ENCODE measurements at places on chromosomes 5 and 9.
A peak's percentile ranks its signal among the peaks of the same experiment; 100 is the strongest.

- DNase-seq, result no peak
These were observed 44.8 kb upstream of the CNTLN start for GRCh38 chr9:17090041-17090440.

GRCh38 chr5:170427672-170428236, 38.6 kb upstream of the KCNMB1 start:
- peak; percentile 38 for DNase-seq

DNA sequence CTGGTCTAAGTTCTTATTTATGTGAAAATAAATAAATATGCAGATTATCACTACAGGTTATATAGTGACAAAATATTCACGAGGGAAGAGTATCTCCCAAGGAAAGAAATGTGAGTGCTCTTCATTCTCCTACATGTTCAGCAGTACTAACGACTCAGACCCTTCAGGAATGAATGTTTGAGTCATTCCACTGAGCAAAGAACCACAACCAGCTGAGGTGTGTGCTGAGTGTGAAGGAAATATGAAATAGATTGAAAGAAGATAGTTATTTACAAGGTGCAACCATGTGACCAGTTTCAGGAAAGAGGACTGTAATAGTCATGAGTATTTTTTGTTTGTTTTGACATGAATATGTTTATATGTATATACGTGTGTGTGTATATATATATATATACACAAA, 228.7 kb downstream of the TUSC1 start:
- no peak for DNase-seq

DNA sequence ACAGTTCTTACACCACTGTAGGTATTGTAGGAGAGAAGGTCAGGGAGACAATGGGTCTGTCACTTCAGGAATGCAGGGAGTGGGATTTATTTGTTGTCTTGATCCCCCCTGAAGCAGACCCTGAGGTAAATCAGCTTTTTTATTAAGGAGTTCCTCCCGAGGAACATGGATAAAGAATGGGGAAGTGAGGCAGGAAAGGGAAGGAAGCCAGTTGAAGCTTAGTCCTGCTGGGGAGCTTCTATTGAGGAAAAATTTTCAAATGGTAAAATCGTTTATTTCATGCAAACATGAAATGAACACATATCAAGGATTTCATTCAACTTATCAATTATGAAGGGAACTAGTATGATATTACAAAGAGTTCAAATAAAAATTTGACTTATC, 318.6 kb upstream of the PIK3R1 start:
- no peak for DNase-seq

GRCh38 chr9:91557327-91557726, 133.7 kb upstream of the NFIL3 start:
- DNase-seq, result no peak

DNA sequence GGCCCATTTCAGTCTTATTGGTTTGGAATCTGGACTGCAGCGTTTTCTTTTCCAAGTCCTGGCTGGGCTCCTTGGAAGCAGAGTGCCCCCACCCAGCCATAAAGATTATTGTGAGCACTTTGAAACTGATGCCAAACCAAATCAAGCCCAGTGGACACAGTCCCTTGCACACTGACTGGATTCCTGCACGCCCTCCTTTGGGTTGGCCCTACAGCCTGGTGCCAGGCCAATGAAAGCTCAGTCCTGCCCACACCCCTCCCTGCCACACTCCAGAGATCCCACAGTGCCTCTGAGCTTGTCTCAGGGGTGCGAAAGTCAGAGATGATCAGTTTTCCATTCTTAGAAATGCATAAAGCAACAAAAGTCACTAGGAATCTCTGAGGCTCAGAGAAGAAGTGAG, 181.9 kb downstream of the CETN3 start:
- no peak for DNase-seq

- no peak for DNase-seq
These were observed 55.4 kb downstream of the STK32A start for GRCh38 chr5:147290261-147290660.

DNA sequence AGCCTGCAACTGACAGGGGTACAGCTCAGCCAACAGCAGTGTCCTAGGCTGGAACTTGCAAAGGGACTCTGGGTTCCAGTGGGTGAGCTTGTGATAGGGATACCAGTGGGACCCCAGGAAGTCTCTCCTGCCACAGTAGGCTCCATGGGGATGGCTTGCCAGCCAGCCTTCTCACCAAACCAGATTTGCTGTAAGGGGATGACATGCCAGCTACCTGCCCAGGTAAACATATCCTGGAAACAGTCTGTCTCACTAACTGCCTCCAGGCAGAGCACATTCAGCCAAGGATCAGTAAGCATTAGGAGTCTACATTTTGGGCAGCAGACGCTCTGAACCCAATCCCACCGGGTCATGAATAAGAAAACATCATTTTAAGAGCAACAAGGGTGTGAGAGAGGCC, 49.9 kb downstream of the SIL1 start:
- DNase-seq, result no peak

GRCh38 chr5:146193285-146193684, 10.1 kb upstream of the RBM27 start:
- DNase-seq, result no peak

DNA sequence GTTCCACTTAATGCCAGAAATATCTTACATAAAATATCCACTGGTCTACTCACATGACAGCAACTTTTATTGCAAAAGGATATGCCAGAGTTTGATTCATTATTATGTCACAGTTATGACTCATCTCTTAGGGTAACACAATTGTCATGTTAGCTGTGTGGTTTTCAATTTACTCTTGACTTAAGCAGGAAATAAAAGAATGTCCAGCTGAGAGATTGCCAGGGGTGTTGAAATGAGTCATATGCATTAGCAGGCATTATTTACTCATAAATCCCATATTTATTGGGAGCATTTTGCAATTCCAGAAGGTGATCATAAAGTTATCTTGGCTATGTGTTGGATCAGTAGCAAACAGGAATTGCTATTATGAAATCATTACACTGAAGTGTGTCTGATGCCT, 1164.6 kb upstream of the CDH18 start:
- DNase-seq, result peak; percentile 59

- no peak for DNase-seq
These were observed 4.7 kb upstream of the RXRA start for GRCh38 chr9:134321531-134321930.

DNA sequence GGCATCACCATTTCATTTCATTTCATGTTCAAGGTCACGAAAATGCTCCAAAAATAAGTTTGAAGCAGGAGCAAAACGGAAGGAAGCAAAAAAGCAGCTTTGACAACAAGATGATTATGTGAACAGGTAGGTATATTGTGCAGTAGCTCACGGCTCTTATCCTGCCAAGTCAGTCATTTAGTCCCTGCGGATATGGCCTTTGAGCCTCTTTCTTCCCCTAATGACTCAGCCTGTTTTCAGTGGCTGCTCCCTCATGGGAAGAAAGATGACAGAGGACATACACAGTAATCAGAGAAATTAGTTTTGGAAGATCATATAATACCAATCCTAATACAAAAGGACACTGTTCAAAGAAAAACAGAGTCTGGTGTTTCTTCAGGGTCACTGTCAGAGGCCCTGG, 155.8 kb upstream of the GRAMD2B start:
- no peak for DNase-seq

GRCh38 chr5:155726267-155726666, 600.7 kb upstream of the SGCD start:
- DNase-seq, result peak; percentile 1

DNA sequence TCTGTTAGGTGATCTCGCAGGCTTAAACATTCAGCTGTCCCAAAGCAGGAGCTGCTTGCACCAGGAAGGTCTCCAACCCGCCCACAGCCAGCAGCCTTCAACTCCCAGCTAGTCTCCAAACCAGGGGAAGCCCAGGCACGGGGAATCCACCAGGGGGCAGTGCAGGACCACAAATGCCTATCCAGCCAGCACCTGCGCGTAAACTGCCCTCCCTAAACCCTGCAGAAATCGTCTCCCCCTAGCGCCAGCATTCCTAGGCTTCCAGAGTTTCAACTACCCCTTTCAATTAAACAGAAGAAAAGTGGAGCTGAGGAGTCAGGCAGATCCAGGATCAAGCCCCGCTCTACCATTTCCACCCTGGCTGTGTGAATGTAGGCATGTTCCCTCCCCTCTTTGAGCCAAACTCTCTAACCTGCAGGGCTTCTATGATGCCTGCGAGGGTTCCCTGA, 72.0 kb downstream of the HRH2 start:
- peak; percentile 81 for DNase-seq

DNA sequence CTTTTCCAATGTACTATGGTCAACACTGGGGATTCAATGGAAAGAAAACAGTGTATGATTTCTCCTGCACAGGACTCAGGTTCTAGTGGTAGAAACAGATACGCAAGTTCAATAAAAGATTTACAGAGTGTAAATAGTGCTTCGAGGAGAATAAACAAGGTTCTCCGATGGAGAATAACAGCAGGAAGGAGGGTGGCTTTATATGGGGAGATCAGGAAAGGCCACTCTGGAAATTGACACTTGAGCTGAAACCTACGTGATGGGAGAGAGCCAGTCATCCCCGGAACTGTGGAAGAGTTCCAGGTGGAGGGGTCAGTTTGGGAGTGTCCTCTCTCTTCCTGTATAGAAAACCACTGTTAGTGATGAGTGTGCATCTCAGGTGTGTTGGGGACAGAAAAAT, 65.9 kb downstream of the GARNL3 start:
- DNase-seq, result no peak

- DNase-seq, result peak; percentile 40
These were observed 93.7 kb upstream of the SMC5 start for GRCh38 chr9:70165006-70165602.

- no peak for DNase-seq
These were observed 2.5 kb upstream of the RABL6 start for GRCh38 chr9:136805207-136805740.

- peak; percentile 36 for DNase-seq
These were observed 131.8 kb upstream of the ACOT12 start for GRCh38 chr5:81525690-81526089.

DNA sequence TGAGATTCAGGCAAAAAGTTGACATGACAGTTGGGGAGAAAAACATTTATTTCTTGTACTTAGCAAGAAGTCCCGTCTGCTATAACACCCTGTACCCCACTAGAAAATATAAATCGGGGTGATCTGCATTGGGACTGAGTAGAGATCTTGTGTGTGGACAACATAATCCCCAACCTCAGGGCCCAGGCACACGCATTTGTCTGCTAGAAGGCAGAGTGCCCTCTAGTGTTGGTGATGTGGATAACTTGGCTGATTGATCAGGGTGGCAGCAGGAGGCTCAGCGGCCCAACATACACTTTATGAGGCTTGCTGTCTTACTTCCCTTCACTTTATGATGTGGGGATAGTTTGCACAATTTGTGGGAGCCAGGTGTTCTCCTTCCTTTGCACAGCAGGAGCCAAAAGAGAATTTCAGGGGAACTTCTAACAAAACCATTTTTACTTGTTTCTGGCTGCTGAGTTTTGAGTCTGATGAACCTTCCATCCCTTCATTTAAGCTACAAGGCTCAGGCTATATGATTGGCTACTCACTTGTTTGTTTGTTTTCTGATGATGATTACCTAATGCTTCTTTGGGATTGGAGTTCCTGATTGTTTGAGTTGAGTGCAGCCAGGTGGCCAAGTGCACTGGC, 263.2 kb downstream of the DMAC1 start:
- DNase-seq, result peak; percentile 56

GRCh38 chr5:158224253-158224652, 365.3 kb upstream of the CLINT1 start:
- no peak for DNase-seq

DNA sequence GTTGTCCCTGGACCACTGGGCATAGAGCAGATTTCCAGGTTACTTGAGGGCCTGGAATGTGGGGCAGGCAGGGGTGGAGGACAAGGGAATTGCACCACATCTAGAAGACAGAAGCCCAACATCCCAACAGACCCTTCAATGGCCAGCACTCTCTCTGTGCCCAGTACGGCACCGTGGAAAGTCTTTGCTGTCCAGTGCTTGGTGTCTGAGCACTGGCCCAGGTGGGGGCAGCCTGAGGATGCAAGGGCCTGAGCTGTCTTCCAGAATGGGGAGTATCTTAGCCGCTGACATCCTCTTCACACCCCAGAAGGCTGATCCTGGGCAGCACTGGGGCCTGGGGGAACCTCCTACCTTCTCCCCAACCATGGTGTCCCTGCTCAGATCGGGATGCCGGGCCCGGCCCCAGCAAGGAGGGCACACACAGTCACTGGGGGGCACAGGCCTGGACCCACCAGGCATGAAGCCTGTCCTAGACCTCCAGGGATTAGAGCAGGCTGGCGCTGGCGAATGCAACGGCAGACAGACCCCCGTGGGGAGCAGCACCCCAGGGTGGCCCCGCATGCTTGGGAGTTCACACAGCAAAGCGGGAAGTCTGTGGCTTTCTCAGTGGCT, 40.6 kb upstream of the OLFM1 start:
- no peak for DNase-seq

DNA sequence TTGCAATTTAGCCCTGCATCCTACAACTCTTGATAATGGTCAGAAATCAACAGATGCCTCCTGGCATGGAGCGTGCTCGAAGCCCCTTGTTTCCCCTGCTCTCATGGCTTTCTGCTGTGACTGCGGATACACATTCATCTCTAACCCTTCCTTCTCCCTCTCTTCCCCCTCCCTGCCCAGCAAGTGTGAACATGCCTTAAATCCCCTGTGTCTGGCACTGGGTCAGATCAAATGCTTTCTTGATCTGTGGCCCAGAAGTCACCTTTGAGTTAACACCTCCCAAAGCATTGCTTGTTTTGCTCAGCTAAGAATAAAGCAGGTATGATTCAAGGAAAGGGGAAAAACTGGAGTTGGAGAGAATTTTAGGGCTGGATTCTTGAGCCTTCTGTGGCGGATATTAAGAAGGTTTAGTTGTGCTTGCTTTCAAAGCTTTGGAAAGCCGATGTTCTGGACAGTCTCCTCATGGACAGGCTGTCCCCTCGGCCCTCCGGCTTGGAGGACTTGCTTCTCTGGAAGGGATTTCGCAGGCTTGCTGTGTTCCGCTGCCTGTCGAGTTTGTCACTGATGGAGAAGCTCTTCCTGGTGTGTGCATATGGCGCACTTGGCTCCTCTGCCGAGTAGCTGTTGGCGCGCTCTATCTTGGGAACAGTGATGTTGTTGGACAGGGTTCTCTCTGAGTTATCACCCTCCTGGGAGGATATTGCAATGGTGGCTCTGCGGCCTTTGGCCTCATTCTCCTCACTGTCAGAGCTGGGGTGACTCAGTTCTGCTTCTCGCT, 121.3 kb upstream of the KLF9 start:
- no peak for DNase-seq

GRCh38 chr9:133496861-133497842, 18.3 kb upstream of the SLC2A6 start:
- no peak for DNase-seq

DNA sequence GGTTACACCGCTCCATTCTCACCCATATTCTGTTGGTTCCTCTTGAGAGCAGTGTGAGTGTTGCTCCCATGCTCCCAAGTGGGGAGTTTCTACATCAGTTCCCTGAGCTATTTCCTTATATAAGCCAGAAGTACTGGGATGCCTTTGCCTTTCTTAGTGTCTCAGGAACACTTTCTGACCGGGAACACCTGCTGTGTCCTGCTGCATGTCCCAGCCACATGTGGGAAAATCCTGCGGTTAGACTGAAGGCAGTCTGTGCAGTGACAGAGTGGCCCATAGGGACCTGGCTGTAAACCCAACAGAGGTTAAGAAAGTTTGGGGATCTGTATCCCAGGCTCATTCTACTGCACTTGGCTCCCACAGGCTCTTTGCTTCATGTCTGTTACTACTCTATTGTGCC, 126.0 kb downstream of the EGFLAM start:
- no peak for DNase-seq

- no peak for DNase-seq
These were observed 117.8 kb upstream of the PTCH1 start for GRCh38 chr9:95634536-95634935.

GRCh38 chr5:142382186-142382585, 57.4 kb upstream of the SPRY4 start:
- no peak for DNase-seq

GRCh38 chr5:143174714-143175398, 228.6 kb downstream of the NR3C1 start:
- DNase-seq, result no peak

GRCh38 chr5:143913008-143913752, 101.2 kb downstream of the HMHB1 start:
- no peak for DNase-seq

Measured in mesenchymal stem cell (in vitro differentiated cells and primary cell).